ENCODE measurements at places on chromosomes 11 and 22. TPM values are rescaled to one million over a fixed set of nuclear protein-coding genes. Genes with fewer than 3 reads are reported as not detected.

DNA sequence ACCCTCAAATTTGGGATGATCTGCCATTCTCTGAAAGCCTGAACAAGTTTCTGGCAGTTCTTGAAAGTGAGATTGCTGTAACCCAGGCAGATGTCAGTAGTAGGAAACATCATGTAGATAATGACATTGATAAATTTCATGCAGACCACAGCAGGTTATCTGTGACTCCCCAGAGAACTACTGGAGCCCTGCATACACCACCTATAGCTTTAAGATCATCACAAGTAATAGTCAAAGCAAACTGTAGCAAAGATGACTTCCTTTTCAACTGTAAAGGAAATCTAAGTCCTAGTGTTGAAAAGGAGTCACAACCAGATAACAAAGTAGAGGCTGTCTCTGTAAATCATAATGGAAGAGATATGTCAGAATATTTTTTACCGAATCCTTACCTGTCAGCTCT is 31.0 kb downstream of the DDIAS start:
- no peak for DNase-seq

GRCh38 chr11:118114266-118114665 is 27.5 kb upstream of the SMIM35 start:
- no peak for DNase-seq

- DNase-seq, result no peak
Measured at GRCh38 chr11:127470306-127470884, 469.8 kb upstream of the KIRREL3 start.

- DNase-seq, result peak; percentile 96
Measured at GRCh38 chr22:29267858-29268510, at the start of the genes EWSR1 and RHBDD3. EWSR1 (plus strand) TSS chr22:29268268; CDS start chr22:29268337, 69 bp downstream. RHBDD3 (minus strand) TSS chr22:29267981; CDS start chr22:29265626, 2,355 bp downstream.

YPEL1 gene
- 0.82 TPM for total RNA-seq

GRCh38 chr22:24706732-24707469 is 67.6 kb downstream of the PIWIL3 start:
- no peak for DNase-seq

DNA sequence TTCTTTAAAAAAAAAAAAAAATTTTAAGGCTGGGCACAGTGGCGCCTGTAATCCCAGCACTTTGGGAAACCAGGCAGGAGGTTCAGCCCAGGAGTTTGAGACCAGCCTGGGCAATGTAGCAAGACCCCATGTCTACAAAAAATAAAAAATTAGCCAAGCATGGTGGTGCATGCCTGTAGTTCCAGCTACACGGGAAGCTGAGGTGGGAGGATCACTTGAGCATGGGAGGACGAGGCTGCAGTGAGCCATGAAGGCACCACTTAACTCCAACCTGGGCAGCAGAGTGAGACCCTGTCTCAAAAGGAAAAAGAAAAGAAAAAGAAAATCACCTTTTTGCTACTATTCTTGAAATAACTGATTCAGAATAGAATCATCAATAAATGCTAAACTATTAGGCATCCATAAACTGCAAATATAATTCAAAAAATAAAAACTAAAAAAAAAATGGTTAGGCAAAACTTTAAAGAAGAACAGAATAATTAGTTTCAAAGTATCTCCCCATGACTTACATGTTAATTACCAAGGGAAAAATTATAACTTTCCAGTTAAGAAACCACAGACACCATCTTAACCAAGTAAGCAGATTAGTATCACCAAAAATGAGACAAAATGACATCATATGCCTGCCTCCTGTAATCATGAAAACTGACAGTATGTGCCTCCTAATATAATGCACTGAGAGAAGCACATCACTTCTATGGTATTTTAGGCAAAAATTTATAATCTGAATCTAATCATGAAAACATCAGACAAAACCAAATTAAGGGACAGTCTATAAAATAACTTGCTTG is 63.6 kb downstream of the DENND5A start:
- DNase-seq, result no peak

DRD4 gene
- total RNA-seq, result 12.0 TPM

DNA sequence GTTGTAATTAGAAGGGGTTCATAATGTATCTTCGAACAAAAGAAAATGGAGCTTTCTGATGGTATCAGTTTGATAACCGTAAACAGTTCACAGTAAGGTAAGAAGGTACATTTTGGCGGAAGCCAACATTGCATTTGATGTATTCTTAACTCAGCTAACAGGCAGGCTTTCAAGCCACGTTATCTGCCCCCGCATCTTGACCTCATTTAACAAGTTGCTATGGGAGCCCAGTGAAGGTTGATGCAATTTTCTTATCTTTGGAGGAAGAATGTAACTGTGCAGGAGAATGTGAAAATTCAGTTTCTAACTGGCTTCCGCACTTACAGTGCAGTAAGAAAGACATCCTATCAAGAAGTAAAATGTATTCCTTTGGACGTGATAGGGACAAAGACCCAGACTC is 110.6 kb downstream of the ETS1 start:
- DNase-seq, result peak; percentile 86

DNA sequence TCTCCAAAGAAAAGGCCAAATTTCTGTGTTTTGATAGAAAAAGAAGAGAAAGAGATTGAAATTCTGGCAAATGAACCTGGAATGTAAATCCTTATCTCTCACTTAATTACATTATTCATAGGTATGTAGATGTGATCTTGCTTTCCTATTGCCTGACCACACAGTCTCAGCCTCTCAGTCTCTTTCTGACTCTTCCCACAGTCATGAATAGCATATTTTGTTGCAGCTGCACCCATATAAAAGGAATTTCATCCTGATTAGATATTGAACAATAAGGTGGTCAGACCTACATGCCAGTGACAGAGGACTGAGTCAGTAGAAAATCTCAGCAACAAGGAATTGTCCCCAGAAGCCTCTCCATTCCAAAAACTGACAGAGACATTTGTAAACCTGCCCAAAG is 62.9 kb upstream of the LRRC4C start:
- peak; percentile 98 for DNase-seq

GRCh38 chr22:27424319-27424718 is 377.2 kb downstream of the MN1 start:
- DNase-seq, result peak; percentile 62

GRCh38 chr11:120912504-120912903 is 111.4 kb upstream of the TBCEL start:
- peak; percentile 25 for DNase-seq

GRCh38 chr11:57974848-57975601 is 48.7 kb upstream of the OR9Q1 start:
- peak; percentile 93 for DNase-seq

TRPM5 gene
- total RNA-seq, result not detected

EEF1G gene
- 1,298 TPM for total RNA-seq

SERPING1 gene
- 62.5 TPM for total RNA-seq

- no peak for DNase-seq
Measured at GRCh38 chr11:20111871-20112270, 48.4 kb downstream of the DBX1 start.

- no peak for DNase-seq
Measured at GRCh38 chr22:37703906-37704305, 7.1 kb downstream of the TRIOBP start.

DNA sequence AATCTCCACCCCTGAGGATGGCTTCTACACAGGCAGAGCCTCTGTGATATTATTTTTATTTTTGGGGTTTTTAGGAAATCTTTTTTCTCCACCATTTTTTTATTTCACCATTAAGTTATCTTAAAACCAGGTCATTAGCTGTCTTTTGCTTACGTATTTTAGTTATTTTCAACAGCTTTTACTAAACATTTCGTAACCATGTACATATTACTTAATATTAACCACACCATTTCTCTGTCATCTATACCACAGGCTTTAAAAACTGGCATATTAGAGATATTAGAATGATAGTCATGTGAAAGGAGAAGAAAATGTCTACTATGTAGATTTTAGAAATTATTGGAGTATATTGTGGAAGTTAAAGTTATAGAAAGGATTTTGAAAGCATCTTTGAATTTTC is 37.4 kb downstream of the YAP1 start:
- DNase-seq, result no peak

ACR gene
- not detected for total RNA-seq

GRCh38 chr11:32817181-32817851 is 12.4 kb upstream of the PRRG4 start:
- DNase-seq, result peak; percentile 42

SLC22A6 gene
- not detected for total RNA-seq

- DNase-seq, result no peak
Measured at GRCh38 chr11:9047964-9048523, 43.4 kb downstream of the SCUBE2 start.

- no peak for DNase-seq
Measured at GRCh38 chr11:64611869-64612646, 21.0 kb downstream of the SLC22A12 start.

OR8G1 gene
- not detected for total RNA-seq

DNA sequence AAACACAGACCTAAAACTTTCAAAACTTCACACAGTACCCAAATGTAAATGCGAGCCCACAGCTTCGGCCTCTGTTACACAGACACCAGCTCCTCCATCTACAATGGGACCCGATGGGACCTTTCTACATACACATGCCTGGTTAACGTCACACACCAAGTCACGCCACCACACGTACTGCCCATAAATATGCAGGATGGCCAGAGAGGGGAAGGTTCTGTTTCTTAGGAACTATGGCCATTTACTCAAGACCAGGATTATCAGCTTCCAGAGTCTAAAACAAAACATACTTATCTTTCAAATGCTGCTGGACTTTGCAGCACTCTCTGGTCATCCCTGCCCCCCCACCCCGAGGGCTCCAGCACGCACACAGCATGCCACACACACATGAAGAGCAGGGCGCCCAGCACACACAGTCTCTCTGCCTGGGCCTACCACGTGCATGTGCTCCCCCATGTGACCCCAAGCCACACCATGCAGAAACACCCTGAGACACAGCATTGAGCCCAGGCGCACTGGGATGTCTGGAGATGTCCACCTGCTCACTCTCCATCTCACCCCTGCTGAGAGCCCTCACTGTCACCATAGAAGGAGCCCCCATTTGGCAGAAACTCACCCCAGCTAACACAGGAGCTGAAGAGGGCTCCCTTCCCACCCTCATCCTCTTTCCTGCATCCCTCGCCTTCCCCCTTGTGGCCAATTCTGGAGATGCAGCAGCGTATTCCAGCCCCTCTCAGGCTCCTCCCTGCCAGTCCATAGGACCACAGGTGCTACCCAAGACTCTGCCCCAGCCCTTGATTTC is 61.8 kb downstream of the SLC22A12 start:
- peak; percentile 12 for DNase-seq

- no peak for DNase-seq
Measured at GRCh38 chr11:62345861-62346260, 8.6 kb downstream of the ASRGL1 start.

- peak; percentile 35 for DNase-seq
Measured at GRCh38 chr11:85712953-85713352, 27.0 kb upstream of the CCDC89 start.

DNA sequence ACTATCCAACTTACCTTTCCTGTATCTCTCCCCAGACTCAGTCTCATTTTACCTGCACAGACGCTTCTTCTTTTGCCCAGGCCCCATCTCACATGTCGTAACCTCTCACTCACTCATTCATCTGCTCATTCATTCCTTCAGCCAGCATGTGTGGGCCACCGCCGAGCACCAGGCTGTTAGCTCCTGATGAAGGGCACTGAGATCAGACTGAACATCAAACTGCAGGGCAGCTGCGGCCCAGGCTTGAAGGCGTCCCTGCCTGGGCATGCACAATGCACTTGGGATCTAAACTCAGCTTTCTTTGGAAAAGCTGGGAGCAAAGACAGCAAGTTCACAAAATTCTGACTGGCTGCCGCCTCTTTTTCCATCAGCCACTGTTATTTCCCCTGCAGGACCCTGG is 1456.3 kb downstream of the BRD1 start:
- DNase-seq, result no peak

KMT5B gene
- 33.4 TPM for total RNA-seq

DNA sequence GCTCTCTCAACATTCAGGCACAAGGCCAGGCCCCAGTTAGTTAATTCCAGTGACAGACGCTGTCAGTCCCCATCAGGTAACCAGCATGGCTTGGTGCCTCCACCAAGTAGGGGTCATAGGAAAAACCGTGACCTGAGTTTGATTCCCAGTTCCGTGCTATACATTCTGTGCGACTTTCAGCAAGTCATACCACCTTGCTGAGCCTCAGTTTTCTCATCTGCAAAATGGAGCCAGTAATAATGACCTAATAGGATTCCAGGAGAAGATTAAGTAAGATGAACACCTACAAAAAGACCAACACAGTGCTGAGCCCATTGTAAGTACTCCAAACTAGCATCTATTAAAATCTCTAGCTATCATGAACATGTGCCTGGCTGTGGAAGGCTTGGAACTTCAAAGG is 24.8 kb upstream of the LRRC55 start:
- no peak for DNase-seq

GDPD4 gene
- total RNA-seq, result not detected

DNA sequence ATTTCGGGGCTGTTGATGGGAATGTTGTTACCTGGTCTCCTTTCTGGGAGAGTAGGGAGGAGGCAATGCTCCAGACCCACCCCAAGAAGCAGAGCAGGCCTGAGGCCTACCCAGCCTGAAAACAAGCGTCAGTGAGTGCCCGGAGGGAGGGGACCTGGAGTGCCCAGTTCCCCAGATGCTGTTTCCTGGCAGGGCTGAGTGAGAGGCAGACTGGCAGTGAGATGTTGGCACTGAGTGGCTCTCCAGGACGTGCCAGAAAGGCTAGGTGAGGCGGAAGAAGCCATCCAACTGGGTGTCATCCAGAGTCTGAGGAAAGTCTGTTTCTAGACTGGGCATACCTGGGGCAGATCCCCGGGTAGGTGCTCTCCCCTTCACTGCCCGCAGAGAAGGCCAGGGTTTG is 1.3 kb downstream of the POU2F3 start:
- DNase-seq, result no peak

OR5T2 gene
- not detected for total RNA-seq

DNA sequence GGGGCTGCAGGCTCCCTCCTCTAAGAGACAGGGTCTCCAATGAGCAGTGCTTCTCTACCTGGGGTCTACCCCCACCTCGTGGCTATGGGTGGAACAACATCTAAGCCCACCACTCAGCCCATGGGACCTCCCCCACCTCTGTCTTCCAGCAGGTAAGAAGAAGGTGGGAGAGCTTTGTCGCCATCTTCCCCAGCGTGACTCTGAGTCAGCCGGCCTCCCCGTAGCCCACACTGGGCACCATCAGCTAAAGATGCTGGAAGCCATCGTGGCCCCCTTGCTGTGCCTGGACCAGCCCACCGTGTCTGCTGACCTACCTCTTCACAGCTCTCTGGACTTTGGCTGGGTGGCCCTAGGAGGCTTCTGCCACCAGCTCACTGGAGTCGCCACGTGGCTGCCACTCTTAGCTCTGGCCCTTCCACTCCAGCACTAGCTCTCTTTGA is 944 bp downstream of the C11orf86 start:
- DNase-seq, result no peak

DNA sequence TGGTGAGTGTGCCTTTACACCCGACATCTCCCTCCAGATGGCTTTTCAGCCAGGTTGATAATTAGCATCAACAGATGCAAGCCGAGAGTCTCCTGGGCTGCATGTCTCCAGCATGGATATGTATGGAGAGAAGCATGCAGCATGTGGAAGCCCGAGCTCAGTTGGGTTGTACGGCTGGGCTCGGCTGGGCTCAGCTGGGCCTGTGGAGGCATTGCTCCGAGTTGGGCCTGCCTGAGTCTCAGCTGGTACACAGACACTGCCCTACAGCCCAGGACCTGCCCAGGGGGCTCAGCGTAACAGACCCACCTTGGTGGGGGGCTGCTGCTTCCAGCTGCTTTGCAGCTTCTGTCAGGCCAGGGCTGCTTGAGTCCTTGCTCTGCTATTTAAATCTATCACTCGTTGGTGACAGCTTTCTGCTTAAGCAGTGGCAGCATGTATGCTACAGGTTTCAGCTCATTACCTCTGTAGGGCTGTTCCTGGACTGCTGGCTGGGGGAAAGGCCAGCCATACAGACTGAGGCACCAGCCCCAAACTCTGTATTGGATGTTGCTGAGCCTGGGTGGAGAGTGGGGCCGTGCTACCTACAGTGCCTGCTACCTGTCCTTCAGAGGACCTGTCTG is 115.5 kb downstream of the TEAD1 start:
- DNase-seq, result no peak

SYT7 gene
- total RNA-seq, result 3.8 TPM
